ENCODE measurements at places on chromosomes 16 and 17. TPM values are rescaled to one million over a fixed set of nuclear protein-coding genes. Genes with fewer than 3 reads are reported as not detected.

Gene MPV17L
- 5.1 TPM for total RNA-seq

Gene CTDNEP1
- 81.4 TPM for total RNA-seq

- peaks cover 64% of the 10 kb centered on the region for H3K4me1 ChIP-seq
- peak; percentile 85 for DNase-seq
- H3K27me3 ChIP-seq = no peaks in the 10 kb centered on the region
- no peaks in the 10 kb centered on the region for H3K36me3 ChIP-seq
- no peak overlapping the region for H3K4me3 ChIP-seq
Observed at GRCh38 chr17:40551091-40551878, 14.0 kb downstream of the CCR7 start.

- peak; percentile 5 for DNase-seq
- H3K36me3 ChIP-seq = peaks cover 19% of the 10 kb centered on the region
- peaks cover 47% of the 10 kb centered on the region for H3K4me1 ChIP-seq
- no peak overlapping the region for H3K4me3 ChIP-seq
Observed at GRCh38 chr17:59108400-59109102, 1.9 kb upstream of the TRIM37 start.

DNA sequence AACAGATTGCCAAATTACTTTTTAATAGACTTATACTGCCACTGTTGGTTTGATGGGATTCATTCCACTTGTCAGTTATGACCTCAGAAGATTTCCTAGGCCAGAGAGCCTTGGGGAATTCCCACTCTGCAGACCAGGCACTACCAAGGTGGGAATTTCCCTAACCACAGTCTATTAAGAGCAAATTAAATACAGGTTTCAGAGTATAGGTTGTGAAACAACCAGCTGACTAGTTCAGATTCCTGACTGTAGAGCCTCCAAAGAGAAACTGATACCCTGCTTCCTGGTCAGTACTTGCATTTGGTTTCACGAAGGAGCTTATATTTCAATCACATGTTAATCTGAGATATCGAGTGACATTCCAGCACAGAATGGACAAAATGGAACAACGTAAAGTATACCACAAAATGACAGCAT, 186.5 kb downstream of the STX8 start:
- H3K36me3 ChIP-seq = no peaks in the 10 kb centered on the region
- no peaks in the 10 kb centered on the region for H3K27me3 ChIP-seq
- H3K4me1 ChIP-seq = no peaks in the 10 kb centered on the region
- no peak for DNase-seq

DNA sequence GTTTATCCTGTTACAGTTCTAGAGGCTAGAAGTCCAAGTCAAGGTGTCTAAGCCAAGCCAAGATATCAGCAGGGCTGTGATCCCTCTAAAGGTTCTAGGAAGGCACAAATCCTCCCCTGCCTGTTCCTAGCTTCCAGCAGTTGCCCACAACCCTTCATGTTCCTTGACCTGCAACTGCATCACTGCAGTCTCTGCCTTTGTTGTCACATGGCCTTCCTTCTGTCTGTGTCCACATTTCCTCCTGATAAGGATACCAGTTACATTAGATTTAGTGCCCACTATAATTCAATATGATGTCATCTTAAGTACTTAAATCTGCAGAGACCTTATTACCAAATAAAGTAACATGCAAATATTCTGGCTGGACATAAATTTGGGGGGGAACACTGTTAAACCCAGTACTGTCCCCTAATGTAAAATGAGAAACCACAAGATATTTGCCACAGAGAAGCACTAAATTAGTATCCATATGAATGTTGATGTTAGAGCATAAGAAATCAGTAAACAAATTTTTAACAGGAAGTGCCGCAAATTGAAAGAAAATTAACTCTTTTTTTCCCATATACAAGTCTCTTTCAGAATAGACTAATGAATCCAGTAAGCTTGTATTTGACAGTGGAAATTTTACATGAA, 4.7 kb downstream of the UQCRC2 start:
- no peak overlapping the region for H3K4me3 ChIP-seq
- peaks cover 71% of the 10 kb centered on the region for H3K36me3 ChIP-seq
- no peak for DNase-seq
- H3K4me1 ChIP-seq = peaks cover 27% of the 10 kb centered on the region
- no peak overlapping the region for H3K27ac ChIP-seq

GRCh38 chr16:72313903-72314302, 141.9 kb upstream of the PMFBP1 start:
- no peaks in the 10 kb centered on the region for H3K36me3 ChIP-seq
- H3K4me1 ChIP-seq = no peaks in the 10 kb centered on the region
- H3K27me3 ChIP-seq = no peaks in the 10 kb centered on the region
- no peak for DNase-seq

DNA sequence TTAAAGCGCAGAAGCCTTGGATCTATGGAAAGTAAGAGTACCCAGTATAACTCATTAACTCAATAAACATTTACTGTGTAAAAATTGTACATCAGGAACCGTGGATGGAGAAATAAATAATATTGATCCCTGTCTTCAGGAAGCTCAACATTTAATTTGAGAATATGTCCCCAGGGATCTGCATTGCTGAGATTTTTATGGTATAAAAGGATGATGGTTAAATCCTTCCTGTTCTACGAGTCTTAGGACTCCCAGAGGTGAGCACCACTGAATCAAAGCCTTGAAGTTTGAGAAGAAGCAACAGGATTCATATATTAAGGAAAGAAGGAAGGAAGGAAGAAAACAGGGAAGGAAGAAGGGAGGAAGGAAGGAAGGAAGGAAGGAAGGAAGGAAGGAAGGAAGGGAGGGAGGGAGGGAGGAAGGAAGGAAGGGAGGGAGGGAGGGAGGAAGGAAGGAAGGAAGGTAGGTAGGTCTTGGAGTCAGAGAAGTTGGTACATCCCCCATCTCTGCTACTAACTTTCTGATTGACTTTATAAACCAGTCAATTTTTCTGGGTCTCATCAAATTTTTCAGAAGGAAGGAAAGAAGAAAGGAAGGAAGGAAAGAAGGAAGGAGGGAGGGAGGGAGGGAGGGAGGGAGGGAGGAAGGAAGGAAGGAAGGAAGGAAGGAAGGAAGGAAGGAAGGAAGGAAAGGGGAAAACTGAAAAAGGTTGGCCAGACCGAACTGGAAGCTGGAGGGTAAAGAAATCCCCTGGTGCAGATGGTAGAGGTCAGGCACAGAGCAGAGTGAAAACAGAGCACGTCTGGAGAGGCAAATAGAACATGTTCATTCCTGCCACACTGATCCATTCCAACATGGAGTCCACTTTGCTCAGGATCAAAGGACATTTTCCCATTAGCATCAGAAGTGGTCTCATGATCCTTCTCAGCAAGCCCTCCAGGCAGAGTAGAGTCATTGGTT, 422.2 kb upstream of the CDH11 start:
- H3K36me3 ChIP-seq = no peaks in the 10 kb centered on the region
- H3K27me3 ChIP-seq = no peaks in the 10 kb centered on the region
- H3K27ac ChIP-seq = no peak overlapping the region
- no peak for DNase-seq

DNA sequence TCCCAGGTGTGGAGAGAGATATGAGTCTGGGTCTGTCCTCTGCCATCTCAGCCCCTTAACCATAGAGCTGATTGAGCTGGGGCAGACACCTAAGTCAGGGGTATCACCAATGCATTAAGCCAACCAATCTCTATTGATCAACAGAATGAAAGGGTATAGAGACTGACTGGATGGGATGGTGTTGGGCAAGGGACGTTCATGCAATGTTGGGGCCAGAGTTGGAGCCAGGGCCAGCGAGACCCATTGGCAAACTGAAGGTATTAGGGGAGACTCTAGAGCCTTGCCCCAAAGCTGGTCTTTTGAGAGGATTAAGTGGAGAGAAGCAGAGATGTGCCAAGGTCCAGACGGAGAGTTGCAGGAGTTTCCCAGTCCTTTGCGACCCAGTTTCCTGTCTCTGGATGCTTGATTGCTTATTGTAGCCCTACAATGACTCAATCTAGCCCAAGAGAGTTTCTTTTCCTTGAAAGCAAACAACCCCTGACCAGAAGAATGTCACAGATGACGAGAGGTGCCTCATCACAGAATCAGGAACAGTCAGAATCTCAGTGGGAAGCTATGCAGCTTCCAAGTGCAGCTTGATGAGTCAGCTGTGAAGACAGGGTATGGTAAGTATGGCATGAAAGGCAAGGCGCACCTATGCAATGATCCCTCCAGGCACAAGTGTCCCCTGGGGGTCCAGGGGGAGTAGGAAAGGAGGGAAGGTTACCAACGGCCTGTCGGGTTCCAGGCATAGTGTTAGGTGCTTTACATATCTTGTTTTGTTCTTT, 137.2 kb downstream of the UTP18 start:
- DNase-seq = no peak
- no peak overlapping the region for H3K27ac ChIP-seq
- H3K4me1 ChIP-seq = no peaks in the 10 kb centered on the region
- no peaks in the 10 kb centered on the region for H3K36me3 ChIP-seq
- H3K27me3 ChIP-seq = no peaks in the 10 kb centered on the region
